ENCODE measurements at places on chromosomes 3 and 15.

- DNase-seq: peak; percentile 9
Measured at GRCh38 chr3:190811775-190812480, 50.6 kb downstream of the GMNC start.

- DNase-seq: no peak
Measured at GRCh38 chr15:73716417-73716816, 32.2 kb downstream of the CD276 start.

DNA sequence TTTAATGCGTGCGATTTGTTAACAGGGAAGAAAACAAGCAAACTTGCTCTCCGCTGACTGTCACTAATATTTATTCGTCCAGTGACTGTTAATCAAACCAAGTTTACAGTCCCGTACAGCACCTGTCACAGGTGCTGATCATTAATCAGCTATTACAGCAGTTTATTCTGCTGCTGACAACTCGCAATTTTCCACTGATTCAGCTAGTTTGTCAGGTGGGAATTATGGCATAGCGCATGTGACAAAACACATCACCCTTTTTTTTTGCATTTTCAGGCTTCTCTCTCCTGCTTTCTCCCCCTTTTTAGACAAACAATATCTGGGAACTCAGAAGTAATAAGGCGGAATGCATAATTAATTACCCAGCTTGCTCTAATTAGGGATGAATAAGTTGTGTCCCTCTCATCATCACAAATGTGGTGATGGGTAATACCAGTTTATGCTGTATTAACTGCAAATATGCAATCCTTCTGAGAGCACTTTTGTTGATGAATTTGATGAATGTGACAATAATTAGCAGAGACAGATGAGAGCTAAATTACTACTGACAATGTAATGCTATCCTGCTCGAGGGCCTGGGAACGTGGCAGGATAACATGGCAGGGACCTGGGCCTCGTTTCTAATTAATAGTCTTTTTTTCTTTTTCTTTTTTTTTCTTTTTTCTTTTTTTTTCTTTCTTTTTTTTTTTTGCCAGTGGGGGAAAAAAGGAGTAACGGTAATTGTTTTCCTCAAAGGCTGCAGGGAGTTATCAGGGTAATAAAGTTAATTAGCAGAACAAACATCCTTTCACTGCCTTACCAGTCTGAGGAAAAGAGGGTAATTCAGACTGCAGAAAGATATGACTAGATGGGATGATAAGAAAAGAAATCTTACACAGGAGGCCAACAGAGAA, 150.3 kb upstream of the SOX2 start:
- no peak for DNase-seq

DNA sequence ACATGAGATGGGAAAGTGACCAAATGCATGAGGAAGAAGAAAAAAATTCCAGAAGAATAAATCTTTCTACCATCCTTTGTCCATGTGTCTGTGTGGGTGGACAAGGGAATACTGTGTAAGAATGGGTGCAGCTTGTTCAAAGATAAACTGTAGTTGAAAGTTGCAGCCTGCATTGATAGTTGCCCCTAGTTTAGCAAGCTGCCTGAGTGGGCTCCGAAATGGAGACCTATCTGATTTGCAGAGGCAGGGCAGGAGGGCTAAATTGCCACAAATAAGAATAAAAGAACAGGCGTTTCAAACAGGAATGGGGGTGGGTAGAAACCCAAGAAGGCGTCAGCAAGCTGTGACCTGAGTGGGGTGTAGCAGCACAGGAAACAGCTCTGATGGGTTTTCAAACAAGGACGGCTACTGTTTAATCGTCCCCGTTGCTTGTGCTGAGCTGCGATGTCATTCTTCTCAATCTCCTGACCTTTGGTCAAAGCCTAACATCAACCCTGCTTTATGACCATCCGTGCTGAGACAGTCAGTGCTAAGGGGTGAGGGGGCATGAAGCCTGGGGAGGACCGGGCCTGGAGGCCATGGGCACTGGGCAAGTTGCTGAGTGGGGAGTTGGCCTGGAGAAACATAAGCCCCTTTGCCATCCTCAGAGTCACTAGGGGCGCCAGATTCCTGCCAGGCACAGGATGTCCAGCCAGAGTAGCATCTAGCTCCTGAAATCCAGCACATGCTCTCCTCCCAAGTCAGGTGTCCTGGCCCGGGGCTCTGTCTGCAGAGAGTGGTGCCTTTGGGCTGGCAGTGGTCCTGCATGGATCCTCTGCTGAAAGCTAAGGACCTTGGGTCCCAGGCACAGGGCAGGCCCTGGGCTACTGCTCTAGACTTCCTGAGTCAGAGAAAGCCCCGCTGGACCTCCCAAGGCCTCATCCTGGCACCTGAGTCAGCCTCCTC, 19.2 kb upstream of the C15orf39 start:
- peak; percentile 86 for DNase-seq

- no peak for DNase-seq
Measured at GRCh38 chr3:106540743-106541142, 671.9 kb upstream of the CBLB start.

DNA sequence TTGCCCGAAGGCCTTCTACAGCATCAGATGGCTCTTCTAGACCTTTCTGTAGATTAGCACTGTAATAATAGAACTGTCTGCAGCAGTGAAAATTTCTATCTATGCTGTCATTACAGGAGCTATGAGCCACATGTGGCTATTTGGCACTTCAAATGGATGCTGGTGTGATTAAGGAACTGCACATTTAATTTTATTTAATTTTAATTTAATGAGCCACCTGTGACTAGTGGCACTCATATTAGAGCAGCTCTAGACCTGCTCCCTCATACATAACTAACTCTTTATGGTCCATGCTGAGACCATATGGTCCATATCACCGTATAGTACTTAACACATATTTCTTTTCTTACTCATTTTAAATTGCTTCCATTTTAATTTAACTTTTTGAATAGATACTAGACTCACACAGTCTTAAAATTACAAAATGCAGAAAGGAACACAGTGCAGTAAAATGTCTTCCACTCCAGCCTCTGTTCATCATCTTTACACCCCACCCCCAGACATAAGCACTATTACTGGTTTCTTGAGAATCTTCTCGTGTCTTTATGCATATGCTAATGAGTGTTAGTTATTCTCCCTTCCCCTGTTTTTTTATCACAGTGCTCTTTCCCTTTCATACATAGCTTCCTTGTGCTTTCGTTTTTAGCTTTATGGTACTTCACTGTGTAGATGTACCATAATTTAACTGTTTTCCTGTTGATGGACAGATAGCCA, 9.6 kb downstream of the LSM3 start:
- DNase-seq: no peak

DNA sequence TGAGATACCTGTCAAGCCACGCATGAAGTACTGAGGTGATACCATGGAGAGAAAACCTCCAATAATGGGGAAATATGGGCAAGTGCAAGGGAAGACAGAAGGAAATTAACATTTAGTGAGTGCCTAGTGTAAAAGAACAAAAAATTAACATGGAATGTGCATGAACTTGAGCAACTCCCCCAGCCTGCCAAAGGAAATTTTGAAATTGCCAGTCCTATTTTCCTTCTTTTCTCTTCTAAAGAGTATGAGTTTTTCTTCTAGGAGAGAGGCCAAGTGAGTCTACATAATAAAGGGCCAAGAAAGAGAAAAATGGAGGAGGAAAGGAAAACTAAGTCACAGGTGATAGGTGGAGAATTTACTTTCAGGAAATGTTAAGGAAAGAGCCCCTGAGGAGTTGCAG, 602.4 kb upstream of the MDFIC2 start:
- DNase-seq: no peak

GRCh38 chr15:41307679-41308078, 24.7 kb downstream of the OIP5 start:
- no peak for DNase-seq

GRCh38 chr15:70281811-70282307, 184.1 kb upstream of the TLE3 start:
- DNase-seq: no peak

GRCh38 chr3:14077310-14077709, 47.4 kb downstream of the CHCHD4 start:
- DNase-seq: no peak

- no peak for DNase-seq
Measured at GRCh38 chr3:13133471-13133981, 60.3 kb upstream of the IQSEC1 start.

- no peak for DNase-seq
Measured at GRCh38 chr15:61685534-61685933, 374.7 kb downstream of the VPS13C start.

- DNase-seq: no peak
Measured at GRCh38 chr3:179181021-179181472, 32.9 kb downstream of the PIK3CA start.

- no peak for DNase-seq
Measured at GRCh38 chr3:79378064-79378463, 389.7 kb downstream of the ROBO1 start.

DNA sequence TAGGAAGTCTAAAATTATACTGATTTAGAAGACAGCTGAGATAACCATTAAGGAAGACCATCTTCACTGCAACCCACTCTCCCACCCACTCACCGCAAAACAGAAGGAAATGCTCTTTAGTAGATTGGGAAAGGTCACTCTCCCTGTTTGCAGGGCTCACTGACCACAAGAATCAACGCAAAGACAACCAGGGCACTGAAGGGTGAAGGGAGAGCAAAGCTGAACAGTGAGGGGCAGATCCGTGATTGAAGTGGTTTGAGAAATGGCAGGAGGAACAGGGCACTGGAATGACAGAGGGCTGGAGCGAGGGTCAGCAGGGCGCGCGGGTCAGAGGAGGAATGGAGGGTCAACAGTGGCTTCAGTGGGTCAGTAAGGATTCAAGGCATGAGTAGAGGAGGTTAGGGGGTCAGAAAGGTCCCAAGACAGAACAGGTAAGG, 520 bp downstream of the MESD start:
- DNase-seq: peak; percentile 56

DNA sequence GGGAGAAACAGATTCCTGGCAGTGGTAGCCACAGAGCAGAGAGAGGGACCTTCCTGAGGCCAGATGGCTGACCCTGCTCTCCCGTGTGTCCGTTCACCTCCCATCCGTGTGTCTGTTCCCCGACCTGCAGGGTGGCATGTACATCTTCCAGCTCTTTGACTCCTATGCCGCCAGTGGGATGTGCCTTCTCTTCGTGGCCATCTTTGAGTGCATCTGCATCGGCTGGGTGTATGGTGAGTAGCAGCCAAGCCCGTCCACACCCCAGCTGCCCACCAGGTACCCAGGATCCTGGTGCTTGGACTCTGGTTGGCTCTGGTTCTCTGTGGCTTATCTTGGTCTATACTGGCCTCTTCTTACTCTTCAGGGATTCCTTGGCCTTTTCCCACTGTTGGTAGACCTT, 59.5 kb upstream of the SLC6A1 start:
- DNase-seq: no peak

DNA sequence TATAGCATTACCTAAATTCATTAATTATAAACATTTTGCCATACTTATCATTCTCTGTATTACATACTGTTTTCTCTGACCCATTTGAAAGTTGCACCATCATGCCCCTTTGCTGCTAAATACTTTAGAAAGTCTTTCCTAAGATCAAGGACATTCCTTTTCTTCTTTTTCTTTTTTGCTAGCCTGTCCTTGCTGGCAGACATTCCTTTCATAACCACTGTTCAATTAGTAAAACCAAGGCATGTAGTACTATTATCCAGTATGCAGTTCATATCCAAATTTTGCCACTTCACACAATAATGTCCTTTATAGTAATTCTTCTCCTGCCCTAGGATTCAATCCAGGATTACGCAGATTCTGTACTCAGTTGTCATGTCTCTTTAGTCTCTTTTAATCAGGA, 321.0 kb upstream of the C2CD4B start:
- no peak for DNase-seq

GRCh38 chr15:80072285-80072994, 13.0 kb downstream of the ZFAND6 start:
- DNase-seq: peak; percentile 39

Measured in HuH-7.5 (cell line).